Glutamatergic neuron (in vitro differentiated cells): ENCODE measurements at places on chromosomes 1 and 21.

GRCh38 chr1:78715181-78715661, 65.6 kb downstream of the IFI44 start:
- no peak for DNase-seq

GRCh38 chr1:240190881-240191401, 99.3 kb downstream of the FMN2 start:
- no peak for DNase-seq

DNA sequence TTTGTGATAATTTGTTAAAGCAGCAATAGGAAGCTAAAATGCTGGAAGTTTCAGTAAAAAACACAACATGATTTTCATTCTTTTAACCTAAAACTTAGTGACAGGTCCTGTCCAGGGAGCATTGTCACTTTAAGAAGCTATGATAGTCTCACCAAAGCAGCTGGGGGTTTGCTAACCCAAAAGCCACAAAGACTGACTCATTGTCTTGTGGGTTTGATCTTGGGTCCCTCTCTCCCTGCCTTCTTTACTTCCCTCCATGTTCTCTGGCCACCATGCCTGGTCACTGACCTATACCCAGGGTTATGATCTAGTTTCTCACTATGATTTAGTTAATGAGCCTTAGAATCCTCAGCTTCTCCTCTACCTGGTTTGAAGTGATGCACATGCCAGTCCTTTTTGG, 213.5 kb upstream of the PTGFR start:
- no peak for DNase-seq

GRCh38 chr1:226414098-226414698, 6.3 kb upstream of the PARP1 start:
- no peak for DNase-seq

- no peak for DNase-seq
Measured at GRCh38 chr1:62176597-62177312, 17.9 kb upstream of the L1TD1 start.

GRCh38 chr1:221334062-221334461, 407.8 kb downstream of the DUSP10 start:
- DNase-seq = no peak

- DNase-seq = no peak
Measured at GRCh38 chr1:221747839-221748238, 6.0 kb upstream of the DUSP10 start.

GRCh38 chr1:183776731-183777130, 28.2 kb upstream of the RGL1 start:
- no peak for DNase-seq
